ENCODE measurements at places on chromosomes 6 and 20. TPM values are rescaled to one million over a fixed set of nuclear protein-coding genes. Genes with fewer than 3 reads are reported as not detected.

DNA sequence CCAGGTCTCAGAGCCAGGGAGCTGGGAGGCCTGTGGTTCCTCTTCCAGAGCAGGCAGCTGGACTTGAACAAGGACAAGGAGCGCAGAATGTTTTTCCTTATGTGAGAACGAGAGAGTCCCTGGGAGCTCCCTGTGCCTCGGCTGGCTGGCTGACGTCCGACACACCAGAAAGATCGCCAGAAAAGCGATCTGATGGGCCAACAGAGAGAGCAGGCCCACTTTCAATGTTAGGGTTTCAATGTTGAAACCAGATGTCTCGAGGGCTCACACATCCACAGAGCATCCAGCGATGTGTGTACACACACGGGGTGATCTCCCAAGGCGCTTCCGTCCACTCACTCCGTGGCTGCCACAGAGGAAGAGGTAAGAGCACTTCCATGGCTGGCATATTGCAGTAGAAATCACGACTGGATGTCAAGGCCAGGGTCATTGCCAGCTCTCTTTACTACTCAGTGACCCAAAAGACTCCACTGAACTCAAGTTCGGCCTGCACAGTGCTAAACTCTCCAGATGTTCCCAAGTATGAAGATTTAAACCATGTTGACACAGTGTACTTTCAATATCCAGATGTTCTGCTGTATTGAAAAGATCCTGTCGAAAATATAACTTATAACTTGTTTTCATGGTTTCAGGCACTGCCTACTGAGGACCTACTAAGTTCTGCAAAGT is 70.8 kb upstream of the FOXC1 start:
- no peak for DNase-seq

DNA sequence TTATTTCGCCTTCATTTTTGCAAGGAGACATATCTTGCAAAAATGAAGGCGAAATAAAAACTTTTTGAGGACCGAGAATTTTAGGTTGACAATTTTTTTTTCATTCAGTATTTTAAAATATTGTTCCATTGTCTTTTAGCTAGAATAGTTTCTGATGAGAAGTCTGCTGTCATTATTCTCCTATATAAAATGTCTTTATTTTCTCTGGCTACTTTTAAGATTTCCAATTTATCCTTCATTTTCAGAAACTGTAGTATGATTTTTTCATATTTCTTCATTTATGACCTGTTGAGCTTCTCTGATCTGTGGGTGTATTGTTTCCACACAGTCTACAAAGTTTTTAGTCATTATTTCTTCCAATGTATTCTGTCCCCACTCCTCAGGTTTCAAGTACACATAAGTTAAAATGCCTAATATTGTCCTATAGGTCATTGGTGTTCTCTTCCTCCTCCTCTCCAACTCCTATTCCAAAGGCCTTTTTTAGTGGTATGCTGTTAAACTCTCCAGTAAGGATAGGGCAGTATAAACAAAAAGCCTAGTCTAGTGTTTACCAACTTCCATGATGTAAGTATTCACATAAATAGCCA is 15.7 kb downstream of the AHI1 start:
- no peak for DNase-seq

DNA sequence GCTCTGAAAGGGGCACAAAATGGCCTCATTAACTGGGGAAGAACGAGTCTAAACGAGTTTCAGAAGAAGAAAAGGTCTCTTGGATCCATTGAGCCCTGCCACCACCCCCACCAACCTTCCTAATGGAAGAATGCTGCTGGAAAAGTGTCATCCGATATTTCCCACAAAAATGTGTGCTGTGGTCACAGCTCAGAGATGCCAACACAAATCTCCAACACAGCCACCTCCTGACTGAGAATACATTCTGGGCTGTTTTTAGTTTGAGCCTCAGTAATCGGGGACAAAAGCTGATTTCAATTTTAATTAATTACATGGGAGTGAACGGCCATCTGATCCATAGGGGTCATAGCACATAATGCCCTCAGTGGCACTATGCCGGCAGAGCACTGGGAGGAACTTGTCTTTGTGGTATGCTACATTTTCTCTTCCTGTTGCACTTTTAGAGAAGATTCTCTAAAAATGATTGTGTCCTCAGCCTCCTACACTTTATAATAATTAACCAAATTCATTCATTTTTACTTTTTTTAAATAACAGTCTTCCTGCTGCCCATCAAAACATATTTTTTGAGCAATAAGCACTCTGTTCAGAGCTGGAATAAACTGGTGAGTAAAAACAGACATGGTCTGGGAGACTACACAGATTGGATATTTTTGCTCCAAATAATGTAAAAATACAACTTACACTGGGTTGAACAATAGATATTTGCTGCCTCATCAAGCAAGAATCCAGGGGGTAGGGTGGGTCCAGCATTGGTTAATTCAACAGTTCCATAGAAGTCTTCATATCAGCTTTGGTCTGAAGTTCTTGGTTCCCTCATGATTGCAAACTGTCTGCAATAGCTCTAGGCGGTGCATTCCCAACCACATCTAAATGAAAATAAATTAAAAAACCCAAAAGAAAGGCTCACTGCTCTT is 143.6 kb upstream of the TMEM170B start:
- DNase-seq = no peak

Gene SLC17A3
- polyA plus RNA-seq = not detected

DNA sequence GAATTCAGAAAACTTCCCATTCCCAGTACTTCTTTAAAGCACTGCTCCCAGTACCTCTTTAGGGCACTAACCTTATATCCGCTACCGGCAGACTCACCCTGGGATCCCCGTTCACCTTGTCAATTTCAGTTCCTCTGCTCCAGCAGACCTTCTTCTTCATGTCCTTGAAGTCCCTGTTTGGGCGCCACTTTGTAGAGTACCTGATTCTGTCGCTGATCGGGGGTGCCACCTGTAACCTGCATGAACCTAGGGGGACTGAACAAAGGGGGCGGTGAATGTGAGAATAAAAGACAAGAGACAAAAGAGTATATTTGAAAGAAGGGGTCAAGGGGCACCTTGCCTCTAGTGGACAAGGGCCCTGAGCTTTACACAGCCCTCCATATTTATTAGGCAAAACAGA is 4.9 kb upstream of the GINS1 start:
- no peak for DNase-seq

- no peak for DNase-seq
Measured at GRCh38 chr20:31924561-31924960, 27.3 kb downstream of the PDRG1 start.

All from urinary bladder (tissue), 4 donors.